Hypothalamus (tissue), 51 donors: ENCODE measurements at places on chromosomes 3 and 15.

GRCh38 chr15:80584561-80584964, 110.5 kb upstream of the ABHD17C start:
- DNase-seq, result no peak

DNA sequence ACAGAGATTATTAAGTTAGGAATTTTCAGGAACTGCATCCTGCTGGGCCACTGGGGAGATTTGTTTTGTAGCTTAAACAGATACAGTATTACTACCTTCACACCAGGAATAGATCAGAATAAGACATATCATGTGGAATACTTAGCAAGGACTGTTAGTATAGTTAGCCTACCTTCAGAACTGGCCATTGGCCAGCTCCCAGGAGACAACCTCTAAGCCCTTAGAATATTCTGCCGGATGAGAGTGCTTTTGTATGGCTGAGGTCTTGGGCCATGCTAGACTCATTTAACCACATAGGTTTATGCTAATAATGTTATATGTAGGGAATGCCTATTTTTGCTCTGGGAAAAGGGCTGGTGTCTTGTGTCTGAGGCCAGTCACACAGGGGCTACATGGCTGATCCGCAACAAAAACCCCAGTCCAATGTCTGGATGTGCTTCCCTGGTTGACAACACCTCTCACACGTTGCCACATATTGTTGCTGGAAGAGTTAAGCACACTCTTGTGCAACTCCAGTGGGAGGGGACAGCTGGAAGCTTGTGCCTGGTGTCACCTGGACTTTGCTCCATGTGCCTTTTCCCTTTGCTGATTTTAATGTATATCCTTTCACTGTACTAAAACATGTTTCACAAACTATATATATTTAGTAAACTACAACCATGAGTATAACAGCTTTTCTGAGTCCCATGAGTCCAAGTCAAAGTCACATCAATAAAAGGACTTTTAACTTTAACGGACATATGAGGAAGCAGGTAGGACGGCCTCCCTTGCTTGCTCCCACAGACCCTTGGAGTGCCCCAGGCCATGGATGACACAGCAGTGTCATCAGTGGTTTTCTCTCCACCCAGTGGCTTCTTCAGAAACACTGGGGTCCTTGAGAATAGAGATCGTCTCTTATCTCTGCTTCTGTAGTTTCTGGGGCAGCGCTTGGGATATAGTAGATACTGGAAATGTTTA, 118.0 kb upstream of the C3orf80 start:
- no peak for DNase-seq

DNA sequence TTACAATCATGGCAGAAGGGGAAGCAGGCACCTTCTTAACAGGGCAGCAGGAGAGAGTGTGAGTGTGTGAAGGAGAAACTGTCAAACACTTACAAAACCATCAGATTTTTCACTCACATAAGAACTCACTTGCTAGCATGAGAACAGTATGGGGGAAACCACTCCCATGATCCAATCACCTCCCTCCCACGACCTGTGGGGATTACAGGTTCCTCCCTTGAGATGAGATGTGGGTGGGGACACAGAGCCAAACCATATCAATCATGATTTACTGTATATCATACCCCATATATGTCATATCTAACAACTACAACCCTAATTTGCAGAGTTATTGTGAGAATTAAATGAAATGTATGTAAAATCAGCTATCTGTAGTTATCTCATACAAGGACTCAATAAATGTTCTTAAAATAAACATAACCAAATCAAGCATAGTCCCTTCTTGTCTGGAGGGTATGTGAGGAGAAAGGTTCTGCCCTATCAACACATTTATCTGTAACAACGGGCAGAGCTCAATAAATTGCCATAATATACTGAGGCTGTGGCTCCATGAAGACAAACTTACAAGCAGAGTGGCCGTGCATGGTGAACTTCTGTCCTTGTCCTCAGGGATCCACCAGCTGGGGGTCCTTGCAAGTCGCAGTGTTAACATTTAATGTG, 504.7 kb downstream of the SOX2 start:
- no peak for DNase-seq

DNA sequence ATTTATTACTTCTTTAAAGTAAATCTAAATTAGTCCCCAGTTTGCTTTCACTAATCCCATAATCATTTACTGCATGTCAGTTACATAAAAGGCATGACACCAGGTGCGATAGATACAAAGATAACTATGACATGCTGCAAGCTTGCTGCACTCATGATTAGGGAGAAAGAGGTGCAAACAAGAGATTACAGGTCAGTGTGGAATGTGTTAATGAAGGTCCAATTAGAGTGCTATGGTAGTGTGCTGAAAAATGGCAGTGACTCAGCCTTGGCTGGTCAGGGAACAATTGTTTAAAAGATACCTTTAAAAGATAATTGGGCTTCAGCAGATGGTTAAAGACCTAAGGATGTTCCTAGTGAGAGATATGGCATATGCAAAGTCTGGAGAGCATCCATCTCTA, 352.6 kb upstream of the TGFBR2 start:
- DNase-seq, result no peak

GRCh38 chr3:197942956-197943556, 6.9 kb upstream of the RPL35A start:
- no peak for DNase-seq

DNA sequence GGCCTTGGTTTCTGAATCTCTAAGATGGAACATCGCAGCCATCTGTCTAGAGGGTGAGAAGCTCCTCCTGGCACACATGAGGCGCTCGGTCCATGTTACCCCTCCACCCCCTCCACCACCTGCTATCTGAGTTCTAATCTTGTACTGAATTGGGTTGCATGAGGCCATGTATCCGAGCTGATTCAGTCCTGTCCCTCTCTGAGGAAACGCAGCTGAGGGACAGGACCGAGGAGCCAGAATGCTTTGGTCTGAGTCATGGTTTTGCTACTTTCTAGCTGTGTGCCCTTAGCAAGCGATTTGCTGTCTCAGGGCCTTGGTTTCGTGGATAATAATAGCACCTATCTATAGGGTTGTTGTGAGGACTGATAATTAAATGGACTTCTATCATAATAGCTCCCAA, 87.8 kb upstream of the SEC13 start:
- DNase-seq, result no peak

DNA sequence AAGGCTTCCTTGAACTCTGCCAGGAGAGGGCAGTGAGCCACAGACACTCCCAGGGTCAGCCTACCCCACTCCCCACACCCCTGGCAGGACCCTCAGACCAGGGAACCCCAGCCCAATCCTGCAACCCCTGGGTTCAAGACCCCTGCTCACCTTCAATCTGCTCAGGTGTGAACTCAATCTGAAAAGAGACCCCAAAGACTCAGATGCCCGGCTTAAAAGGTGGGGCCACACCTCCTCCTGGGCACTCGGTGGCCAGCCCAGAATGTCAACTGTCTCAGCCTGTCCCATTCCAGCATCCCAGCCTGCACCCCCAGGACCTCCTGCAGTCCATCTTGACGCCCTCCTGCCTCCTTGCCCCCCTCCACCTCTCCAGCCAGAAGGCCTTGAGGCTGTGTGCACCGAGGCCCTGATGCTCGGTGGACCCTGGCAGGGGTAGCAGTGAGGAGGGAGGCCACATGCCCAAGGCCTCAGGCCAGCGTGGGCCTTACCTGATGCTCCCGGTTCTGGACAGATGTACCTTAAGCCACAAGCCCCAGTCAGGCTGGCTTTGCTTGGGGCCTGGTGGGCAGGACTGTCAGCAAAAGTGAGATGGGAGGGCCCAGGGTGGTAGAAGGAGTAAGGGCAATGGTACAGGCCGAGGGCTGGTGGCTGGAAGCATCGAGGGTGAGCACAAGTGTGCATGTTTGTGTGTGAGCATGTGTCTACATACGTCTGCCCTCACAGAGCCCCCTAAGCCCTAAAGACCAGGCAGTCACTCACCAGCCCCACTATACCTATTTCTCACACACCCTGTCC, 2.2 kb downstream of the MYL3 start:
- DNase-seq, result no peak

GRCh38 chr3:32556332-32556731, 14.3 kb downstream of the DYNC1LI1 start:
- DNase-seq, result no peak
